Testis (tissue), 5 donors: ENCODE measurements at places on chromosomes 3 and 15. TPM values are rescaled to one million over a fixed set of nuclear protein-coding genes. Genes with fewer than 3 reads are reported as not detected.

DNA sequence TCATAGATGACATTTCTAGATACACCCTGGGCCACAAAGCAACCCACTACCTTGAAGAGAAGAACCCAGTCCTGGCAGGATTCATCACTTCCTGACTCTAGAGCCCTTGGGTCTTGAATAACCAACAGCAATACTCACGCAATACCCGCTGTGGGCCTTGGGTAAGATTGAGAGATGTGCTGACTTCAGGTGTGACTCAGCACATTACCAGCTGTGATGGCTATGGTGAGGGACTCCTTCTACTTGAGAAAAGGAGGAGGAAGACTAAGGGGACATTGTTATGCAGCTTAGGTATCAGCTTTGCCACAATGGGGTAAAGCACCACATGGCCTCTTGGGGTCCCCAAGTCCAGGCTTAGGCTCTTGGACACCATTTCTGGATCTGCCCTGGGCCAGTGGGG, 14.9 kb downstream of the C3orf33 start:
- DNase-seq: no peak
- no peaks in the 10 kb centered on the region for H3K27me3 ChIP-seq
- no peak overlapping the region for H3K4me3 ChIP-seq
- H3K4me1 ChIP-seq: no peaks in the 10 kb centered on the region

- H3K27ac ChIP-seq: no peak overlapping the region
- no peaks in the 10 kb centered on the region for H3K27me3 ChIP-seq
- no peak for DNase-seq
- no peaks in the 10 kb centered on the region for H3K36me3 ChIP-seq
- no peaks in the 10 kb centered on the region for H3K4me1 ChIP-seq
Observed at GRCh38 chr3:100665230-100665629, 44.1 kb upstream of the TFG start.

DNA sequence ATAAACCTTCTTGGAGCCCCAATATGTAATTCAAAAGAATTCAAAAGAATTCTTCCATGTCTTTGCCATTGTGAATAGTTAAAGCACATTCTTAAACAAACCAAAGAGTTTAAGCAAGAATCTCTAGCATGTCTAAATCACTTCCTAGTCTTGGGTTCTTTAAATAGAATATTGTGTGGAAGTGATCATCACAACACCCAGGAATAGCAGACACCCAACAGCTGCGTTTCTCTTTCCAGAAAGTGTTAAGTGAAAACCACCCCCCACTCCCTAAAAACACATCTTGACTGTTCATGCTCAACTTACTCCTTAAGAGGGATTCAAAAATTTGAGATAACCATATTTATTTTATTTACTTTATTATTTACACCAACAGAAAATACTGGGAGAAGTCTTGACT, 24.1 kb upstream of the CAPN7 start:
- H3K36me3 ChIP-seq: no peaks in the 10 kb centered on the region
- DNase-seq: no peak
- no peak overlapping the region for H3K27ac ChIP-seq
- H3K27me3 ChIP-seq: no peaks in the 10 kb centered on the region
- H3K4me1 ChIP-seq: no peaks in the 10 kb centered on the region

DNA sequence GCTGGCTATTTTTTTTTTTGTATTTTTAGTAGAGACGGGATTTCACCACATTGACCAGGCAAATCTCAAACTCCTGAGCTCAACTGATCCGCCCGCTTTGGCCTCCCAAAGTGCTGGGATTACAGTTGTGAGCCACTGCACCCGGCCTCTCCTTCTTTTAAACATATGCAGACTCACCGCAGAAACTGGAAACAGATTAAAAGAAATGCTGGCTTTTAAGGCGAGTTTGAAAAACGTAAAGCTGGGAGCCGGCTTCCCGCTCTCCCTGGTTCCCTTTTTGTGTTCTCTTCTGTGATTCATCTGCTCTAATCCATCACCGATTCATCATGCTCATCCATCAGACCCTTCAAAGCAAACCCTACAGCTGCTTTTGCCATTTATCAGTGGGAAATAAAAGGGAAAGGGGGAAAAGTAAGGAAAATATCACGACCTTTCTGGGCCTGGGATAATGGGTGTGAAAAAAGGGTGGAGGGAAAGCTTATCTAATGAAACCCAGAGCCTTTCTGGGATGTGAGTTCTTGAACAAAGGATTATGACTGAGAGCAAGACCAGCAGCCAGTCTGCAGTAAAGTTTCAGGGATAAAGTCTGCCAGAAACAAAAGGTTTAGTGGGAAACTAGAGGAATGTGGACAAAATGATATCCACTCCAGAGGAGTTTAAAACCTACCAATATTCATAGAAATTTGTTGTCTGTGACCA, 92.3 kb upstream of the LRIG1 start:
- no peaks in the 10 kb centered on the region for H3K4me1 ChIP-seq
- no peak overlapping the region for H3K4me3 ChIP-seq
- no peak for DNase-seq
- no peaks in the 10 kb centered on the region for H3K36me3 ChIP-seq
- H3K27ac ChIP-seq: no peak overlapping the region

- DNase-seq: no peak
- no peak overlapping the region for H3K4me3 ChIP-seq
- no peaks in the 10 kb centered on the region for H3K36me3 ChIP-seq
- no peaks in the 10 kb centered on the region for H3K27me3 ChIP-seq
Observed at GRCh38 chr3:52402101-52402521, 42.8 kb downstream of the SEMA3G start.

DNA sequence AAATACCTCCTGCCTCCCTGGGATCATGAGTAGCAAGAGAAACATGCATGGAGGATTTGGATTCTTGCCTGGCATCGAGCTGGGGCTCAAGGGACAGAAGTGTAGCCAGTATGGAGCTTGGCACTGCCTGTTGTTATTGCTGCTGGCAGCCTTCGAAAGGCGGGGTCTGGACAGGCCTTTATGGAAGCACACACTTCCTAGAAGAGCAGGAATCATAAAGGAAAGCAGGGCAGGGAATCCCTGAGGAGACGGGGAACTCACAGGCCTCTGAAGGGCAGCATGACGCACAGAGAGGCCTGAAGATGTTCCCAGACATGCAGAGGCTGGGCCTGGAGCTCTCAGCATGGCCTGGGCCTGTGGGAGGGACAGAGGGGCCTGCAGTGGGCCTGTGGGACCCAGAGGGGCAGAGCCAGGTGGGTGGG, 18.6 kb upstream of the SLC41A3 start:
- H3K4me1 ChIP-seq: no peaks in the 10 kb centered on the region
- H3K27ac ChIP-seq: no peak overlapping the region
- H3K36me3 ChIP-seq: no peaks in the 10 kb centered on the region
- DNase-seq: peak; percentile 29
- H3K4me3 ChIP-seq: no peak overlapping the region

DNA sequence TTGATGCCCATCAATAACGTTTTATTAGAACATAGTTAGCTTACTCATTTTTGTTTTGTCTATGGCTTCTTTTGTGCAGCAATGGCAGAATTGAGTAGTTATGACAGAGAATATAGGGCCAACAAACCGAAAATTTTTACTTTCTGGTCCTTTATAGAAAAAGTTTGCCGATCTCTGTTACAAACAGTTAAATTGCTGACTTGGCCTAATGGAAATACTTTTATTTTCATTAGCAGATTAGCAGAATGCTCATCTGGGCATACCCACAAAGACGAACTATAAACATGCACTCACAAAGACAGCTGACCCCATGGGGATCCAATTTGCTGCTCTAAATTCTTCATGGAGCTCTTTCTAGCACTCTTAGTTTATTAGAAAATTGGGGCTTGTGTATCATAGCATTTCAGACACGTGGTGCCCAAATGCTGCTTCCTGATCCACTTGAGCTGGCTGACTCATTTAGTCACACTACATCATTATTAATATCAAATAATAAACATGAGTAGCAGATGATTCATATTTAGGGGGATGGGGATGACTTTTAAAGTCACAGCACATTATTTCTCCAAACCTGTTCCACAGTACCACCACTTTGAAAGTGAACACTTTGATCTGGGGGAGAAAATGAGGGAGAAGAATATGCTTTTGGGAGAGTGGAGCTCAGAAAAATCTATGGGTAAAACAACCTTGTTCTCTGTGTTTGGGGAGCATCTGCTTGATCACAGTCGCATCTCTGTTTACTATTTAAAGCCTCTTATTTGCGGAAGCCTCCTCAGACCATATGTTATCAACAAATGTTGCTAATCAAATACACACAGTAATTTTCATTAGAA, 228.1 kb upstream of the FEZF2 start:
- no peaks in the 10 kb centered on the region for H3K27me3 ChIP-seq
- no peak overlapping the region for H3K27ac ChIP-seq
- H3K36me3 ChIP-seq: no peaks in the 10 kb centered on the region

DNA sequence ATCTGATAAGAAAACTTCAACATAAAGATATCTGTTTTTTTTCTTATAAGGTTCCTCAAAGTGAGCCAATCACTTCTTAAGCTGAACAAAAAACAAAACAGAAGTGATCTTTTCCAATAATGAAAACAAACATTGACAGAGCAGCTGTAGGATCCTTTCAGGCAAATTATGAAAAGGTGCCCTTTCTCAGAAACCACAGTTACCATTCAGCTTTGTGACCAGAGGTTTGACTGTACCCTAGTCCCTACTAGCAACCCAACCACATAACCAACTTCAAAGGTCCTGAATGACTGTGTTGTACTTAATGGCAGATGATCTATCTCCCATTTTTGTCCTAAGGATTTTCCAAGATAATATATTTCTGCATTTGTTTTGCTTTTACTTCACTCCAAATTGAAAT, 39.4 kb upstream of the CCR2 start:
- H3K27me3 ChIP-seq: no peaks in the 10 kb centered on the region
- no peaks in the 10 kb centered on the region for H3K36me3 ChIP-seq
- H3K4me3 ChIP-seq: no peak overlapping the region
- H3K27ac ChIP-seq: no peak overlapping the region

DNA sequence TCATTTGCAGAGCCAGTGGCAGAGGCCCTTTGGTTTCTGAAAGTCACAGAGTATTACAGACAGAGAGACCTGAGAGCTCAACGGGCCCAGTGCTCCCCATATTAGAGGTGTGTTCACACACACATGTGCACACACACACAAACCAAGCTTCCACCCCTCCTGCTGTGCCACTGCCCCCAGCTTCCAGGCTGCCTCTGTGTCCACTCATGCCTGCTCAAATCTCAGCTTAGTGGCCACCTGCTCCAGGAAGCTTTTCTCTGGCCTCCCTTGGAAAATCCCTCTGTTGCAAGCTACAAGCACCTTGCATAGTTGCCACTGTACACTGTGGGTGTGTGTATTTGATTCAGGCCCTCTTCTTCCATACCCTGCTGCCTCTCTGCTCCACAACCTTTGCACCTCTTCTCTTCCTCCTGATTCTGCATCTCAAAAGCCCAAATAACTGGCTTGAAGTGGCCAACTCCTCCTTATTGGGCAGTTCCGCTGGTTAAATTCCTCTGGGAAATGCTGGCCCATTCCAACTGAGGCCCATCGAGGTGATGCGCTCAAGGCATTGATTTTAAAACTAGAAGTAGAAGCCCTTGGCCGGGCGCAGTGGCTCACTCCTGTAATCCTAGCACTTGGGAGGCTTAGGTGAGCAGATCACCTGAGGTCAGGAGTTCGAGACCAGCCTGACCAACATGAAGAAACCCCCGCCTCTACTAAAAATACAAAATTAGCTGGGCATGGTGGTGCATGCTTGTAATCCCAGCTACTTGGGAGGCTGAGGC, 23.0 kb downstream of the MESD start:
- H3K4me3 ChIP-seq: no peak overlapping the region
- H3K27me3 ChIP-seq: no peaks in the 10 kb centered on the region
- H3K4me1 ChIP-seq: no peaks in the 10 kb centered on the region
- H3K27ac ChIP-seq: no peak overlapping the region

- H3K27me3 ChIP-seq: no peaks in the 10 kb centered on the region
- H3K4me3 ChIP-seq: no peak overlapping the region
- DNase-seq: no peak
- H3K36me3 ChIP-seq: no peaks in the 10 kb centered on the region
Observed at GRCh38 chr3:100216713-100217112, 44.1 kb upstream of the TBC1D23 start.

GRCh38 chr3:114651555-114651954, 357.7 kb downstream of the TIGIT start:
- no peaks in the 10 kb centered on the region for H3K27me3 ChIP-seq
- H3K4me3 ChIP-seq: no peak overlapping the region
- peak overlapping the region; percentile 21 for H3K27ac ChIP-seq
- no peaks in the 10 kb centered on the region for H3K36me3 ChIP-seq
- peak; percentile 60 for DNase-seq

DNA sequence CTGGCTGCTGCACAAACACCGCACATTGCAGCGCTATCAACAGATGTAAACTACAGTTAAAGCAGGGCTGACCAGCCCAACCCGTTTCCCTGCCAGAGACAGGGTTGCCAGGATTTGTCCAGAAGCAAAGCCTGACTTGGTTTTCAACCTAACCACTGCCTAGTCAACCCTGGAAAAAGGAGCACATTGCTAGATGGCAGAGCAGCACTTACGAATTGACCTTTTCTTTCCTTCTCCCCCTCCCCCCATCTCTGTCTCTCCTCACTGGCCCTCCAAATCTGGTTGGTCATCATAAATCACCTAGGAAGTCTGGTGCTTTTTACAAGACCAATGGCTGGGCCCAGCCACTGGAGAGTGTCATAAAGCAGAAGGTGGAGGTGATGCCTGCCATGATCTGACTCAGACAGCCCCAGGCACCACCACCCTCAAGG, 51.3 kb downstream of the ABCC5 start:
- H3K4me3 ChIP-seq: no peak overlapping the region
- H3K4me1 ChIP-seq: no peaks in the 10 kb centered on the region
- H3K27me3 ChIP-seq: no peaks in the 10 kb centered on the region
- no peak for DNase-seq
- no peak overlapping the region for H3K27ac ChIP-seq

DNA sequence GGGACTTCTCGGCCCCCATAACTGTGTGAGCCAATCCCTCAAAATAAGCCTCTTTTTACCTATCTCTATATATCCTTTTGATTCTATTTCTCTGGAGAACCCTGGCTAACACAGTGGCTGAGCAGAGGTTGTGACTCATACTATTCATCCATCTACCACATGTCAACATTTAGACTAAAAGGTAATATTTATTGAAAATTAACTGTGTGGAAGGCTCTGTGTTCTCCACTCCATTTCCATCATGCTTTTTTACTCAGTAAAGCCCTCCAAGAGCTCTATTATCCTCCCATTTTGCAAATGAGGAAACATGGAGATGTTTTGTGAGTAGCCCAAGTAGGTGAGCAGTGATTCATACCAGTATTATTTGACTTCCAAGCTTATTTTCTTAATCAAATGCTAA, 217.9 kb upstream of the DCBLD2 start:
- H3K27me3 ChIP-seq: no peaks in the 10 kb centered on the region
- no peaks in the 10 kb centered on the region for H3K4me1 ChIP-seq
- no peak overlapping the region for H3K4me3 ChIP-seq
- H3K27ac ChIP-seq: no peak overlapping the region
- no peak for DNase-seq

The POTEB gene
- total RNA-seq: 17.6 TPM

The UACA gene
- 56.9 TPM for total RNA-seq
